ENCODE measurements at places on chromosomes 4 and X. TPM values are rescaled to one million over a fixed set of nuclear protein-coding genes. Genes with fewer than 3 reads are reported as not detected.

Gene CTAG1A
- total RNA-seq = not detected

Gene TMEM144
- total RNA-seq = 6.6 TPM

Gene SHISA3
- 0.37 TPM for total RNA-seq

Gene EREG
- 13.5 TPM for total RNA-seq

Gene VSIG4
- total RNA-seq = under 0.01 TPM

Gene SPANXA2
- total RNA-seq = not detected

Gene TLR7
- total RNA-seq = not detected

All from subcutaneous preadipocyte (primary cell).